ENCODE measurements at places on chromosomes 13 and 19. TPM values are rescaled to one million over a fixed set of nuclear protein-coding genes. Genes with fewer than 3 reads are reported as not detected.

DNA sequence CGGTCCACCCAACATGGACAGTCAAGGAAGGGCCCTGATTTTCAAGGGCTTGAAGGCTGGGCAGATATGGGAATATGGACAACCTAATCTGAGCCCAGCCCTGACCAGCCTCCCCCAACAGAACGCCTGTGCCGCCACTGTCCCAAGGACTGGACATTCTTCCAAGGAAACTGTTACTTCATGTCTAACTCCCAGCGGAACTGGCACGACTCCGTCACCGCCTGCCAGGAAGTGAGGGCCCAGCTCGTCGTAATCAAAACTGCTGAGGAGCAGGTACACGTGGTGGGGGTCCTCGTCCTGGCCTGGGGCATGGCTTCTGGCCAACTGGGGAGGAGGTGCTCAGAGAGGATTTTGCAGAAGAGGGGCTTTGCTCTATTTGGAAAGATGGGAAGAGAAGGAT is 3.5 kb downstream of the CLEC4M start:
- H3K4me3 ChIP-seq, result no peak overlapping the region
- H3K27me3 ChIP-seq, result peaks cover 52% of the 10 kb centered on the region
- no peak overlapping the region for H3K27ac ChIP-seq
- H3K36me3 ChIP-seq, result no peaks in the 10 kb centered on the region

The FFAR2 gene
- not detected for total RNA-seq

DNA sequence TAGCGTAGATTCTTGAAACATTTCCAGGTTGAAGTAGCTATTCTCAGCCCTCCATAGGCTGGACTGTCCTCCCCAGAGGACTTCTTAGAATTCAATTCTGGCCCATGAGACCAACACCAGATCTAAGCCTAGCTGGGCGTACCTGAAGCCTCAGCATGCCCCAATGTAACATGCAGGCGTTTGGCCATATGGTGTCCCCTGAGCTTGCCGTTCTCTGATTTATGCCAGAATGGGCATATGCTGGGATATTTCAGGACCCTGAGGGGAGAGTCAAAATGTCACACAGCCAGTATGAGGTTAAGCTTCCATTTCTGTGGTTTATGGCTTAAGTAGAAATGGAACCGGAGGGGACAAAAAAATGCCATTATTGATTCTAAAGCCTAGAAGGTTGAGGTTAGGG is 317.7 kb upstream of the OBI1 start:
- H3K4me1 ChIP-seq, result no peaks in the 10 kb centered on the region
- no peak overlapping the region for H3K27ac ChIP-seq
- peaks cover 34% of the 10 kb centered on the region for H3K27me3 ChIP-seq
- H3K36me3 ChIP-seq, result no peaks in the 10 kb centered on the region
- no peak for DNase-seq

The GPR12 gene
- total RNA-seq, result 0.14 TPM

DNA sequence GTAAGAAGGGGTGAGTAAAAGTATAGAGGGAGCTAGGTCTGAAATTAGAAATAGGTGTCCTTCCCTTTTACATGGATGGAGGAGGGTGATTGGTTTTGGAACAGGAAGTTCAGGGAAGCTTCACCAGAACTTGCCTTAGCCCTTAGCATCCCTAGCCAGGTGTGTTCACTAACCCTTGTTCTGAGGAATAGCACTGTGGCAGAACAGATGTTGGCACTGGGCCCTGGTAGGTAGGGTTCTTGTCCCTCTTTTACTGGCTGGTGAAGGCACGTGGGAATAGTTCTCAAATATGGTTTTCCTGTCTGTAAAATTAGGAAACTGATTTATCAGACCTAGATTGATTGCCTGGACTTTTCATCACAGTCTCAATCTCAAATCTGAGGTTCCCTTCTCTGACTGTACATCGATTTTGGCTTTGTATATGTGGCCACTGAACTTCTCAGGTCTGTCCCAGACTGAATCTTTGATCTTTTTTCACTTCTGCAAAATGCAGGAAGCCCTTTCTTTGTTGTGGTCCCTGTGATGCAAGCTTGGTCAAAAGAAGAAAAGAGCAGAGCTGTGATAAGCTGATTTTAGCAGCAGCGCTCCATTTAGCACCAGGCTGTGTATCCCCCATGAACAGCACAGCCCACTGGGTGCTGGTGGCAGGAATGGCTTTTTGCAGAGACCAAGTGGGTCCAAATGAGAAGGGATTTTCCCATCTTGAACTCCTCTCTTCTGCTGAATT is 86.2 kb upstream of the HTR2A start:
- H3K27me3 ChIP-seq, result no peaks in the 10 kb centered on the region
- H3K4me3 ChIP-seq, result no peak overlapping the region
- H3K27ac ChIP-seq, result no peak overlapping the region
- DNase-seq, result no peak
- H3K36me3 ChIP-seq, result no peaks in the 10 kb centered on the region
- H3K4me1 ChIP-seq, result peaks cover 4% of the 10 kb centered on the region

DNA sequence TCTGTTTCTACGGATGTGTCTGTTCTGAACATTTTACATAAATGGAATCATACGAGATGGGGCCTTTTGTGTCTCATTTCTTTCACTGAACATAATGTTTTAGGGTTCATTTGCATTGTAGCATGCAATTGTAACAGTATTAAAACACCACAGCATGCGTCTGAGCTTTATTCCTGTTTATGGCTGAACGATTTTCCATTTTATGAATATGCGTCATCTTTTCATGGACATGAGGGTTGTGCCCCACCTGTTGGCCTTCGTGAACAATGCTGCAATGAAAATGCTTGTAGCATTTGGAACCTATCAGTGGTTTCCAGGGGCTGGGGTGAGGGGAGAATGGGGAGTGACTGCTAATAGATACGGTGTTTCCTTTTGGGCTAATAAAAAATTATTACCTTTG is 5.1 kb downstream of the OR10H1 start:
- no peaks in the 10 kb centered on the region for H3K4me1 ChIP-seq
- no peaks in the 10 kb centered on the region for H3K27me3 ChIP-seq
- H3K27ac ChIP-seq, result no peak overlapping the region
- DNase-seq, result no peak
- H3K4me3 ChIP-seq, result no peak overlapping the region
- H3K36me3 ChIP-seq, result peaks cover 4% of the 10 kb centered on the region

GRCh38 chr19:53865918-53866864 is 1.5 kb upstream of the MYADM start:
- DNase-seq, result peak; percentile 46
- peaks cover 35% of the 10 kb centered on the region for H3K27me3 ChIP-seq
- H3K4me3 ChIP-seq, result peak overlapping the region; percentile 91
- H3K36me3 ChIP-seq, result no peaks in the 10 kb centered on the region

The ZNF850 gene
- total RNA-seq, result 13.5 TPM

DNA sequence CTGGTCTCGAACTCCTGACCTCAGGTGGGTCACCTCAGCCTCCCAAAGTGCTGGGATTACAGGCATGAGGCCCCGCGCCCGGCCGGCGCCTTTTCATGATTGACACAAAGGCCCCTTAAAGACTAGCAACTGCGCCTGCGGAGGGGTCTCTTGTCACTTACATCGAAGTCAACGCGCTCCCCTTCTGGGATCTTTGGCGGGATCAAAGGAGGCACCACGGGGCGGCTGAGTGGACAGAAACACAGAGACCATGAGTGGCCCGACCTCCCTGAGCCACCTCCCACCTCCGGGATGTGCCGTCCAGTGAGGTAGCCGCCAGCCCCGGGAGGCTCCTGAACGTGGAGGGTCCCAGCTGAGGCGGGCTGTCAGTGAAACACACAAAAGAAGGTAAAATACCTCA is 7.3 kb downstream of the TNNT1 start:
- no peaks in the 10 kb centered on the region for H3K36me3 ChIP-seq
- H3K27ac ChIP-seq, result no peak overlapping the region
- DNase-seq, result no peak

GRCh38 chr19:42124386-42124901 is 7.8 kb downstream of the POU2F2 start:
- no peak for DNase-seq
- no peak overlapping the region for H3K27ac ChIP-seq
- H3K4me3 ChIP-seq, result no peak overlapping the region
- H3K4me1 ChIP-seq, result no peaks in the 10 kb centered on the region
- H3K27me3 ChIP-seq, result peaks cover 20% of the 10 kb centered on the region
- H3K36me3 ChIP-seq, result no peaks in the 10 kb centered on the region

DNA sequence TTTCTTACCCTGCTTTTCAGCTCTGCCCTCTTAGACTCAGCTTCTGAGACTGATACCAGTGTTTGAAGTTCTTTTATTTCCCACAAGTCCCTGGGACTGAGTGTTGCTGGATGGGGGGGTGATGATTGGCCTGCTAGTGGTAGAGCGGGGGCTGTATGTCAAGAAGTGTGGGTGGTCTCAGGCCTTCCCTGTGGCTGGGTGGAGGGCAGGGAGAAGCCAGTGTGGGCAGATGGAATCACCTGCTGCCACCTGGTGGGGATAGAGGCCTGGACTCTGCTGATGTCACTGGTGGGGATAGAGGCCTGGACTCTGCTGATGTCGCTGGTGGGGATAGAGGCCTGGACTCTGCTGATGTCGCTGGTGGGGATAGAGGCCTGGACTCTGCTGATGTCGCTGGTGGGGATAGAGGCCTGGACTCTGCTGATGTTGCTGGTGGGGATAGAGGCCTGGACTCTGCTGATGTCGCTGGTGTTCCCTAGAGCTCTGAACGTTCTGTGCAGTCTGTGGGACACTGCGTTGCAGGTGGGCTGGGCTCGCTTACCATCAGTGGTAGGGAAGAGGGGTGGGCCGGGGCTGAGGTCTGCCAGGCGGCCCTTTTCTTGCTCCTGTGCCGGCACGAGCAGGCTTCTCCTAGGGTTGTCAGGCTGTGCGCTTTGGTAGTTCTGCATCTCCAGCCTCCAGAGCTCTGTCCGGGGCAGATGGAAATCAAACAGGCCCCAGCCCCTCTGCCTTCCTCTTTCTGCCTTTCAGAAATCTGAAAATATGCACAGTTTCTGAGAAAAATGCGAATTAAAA is 101.3 kb downstream of the ARHGEF7 start:
- DNase-seq, result no peak
- H3K4me1 ChIP-seq, result peaks cover 61% of the 10 kb centered on the region
- H3K27ac ChIP-seq, result no peak overlapping the region
- peaks cover 4% of the 10 kb centered on the region for H3K36me3 ChIP-seq

GRCh38 chr13:80033286-80033685 is 307.6 kb downstream of the SPRY2 start:
- peaks cover 23% of the 10 kb centered on the region for H3K4me1 ChIP-seq
- no peaks in the 10 kb centered on the region for H3K27me3 ChIP-seq
- H3K27ac ChIP-seq, result no peak overlapping the region
- no peak overlapping the region for H3K4me3 ChIP-seq

DNA sequence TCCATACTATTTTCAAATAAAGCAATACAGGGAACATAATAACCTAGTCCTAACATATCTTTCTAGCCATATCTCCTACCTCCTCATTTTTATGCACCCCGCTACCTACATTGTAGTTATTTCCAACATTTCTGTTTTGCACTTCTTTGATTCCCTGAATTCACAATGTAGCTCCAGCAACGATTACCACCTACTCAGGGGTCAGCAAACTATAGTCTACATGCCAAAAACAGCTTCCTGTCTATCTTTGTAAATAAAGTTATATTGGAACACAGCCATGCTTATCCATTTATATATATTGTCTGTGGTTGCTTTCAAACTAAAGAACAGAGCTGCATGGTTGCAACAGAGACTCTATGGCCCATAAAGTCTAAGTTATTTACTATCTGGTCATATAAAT is 16.7 kb downstream of the MYCBP2 start:
- no peak for DNase-seq
- no peak overlapping the region for H3K4me3 ChIP-seq
- H3K36me3 ChIP-seq, result peaks cover 2% of the 10 kb centered on the region
- no peak overlapping the region for H3K27ac ChIP-seq
- peaks cover 44% of the 10 kb centered on the region for H3K4me1 ChIP-seq

DNA sequence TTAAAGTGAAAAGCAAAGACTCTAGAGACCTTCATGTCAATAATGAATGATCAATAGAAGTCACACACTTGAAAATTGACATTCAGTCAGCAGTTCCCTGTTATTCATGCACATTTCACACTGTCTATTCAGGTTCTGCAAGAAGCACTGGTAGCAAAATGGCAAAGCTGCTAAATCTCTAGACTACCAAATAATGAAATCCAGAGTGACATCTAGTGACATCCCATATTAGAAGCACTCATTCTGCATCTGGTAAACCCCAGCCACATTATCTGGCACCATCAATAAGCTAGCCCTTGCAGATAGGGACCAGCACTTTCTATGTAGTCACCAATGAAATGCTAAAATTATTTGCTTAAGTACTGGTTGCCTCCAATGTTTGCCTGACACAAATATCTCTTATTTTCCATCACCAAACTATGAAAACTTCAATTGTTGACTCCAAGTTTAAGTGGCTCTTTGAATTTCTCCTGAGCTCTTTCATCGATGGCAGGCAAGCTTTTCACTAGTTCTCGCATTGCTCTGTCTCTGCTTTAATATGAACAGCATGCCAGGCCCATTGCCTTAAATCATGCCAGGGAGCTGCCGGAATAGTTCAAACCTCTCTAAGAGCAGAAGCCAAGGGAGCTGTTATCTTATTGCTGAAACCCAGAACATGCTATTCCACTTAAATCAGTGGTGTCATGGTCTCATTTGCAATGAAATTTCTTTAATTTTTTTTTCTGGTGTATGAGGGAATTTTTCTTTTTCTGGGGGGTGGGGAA is 409.9 kb downstream of the MZT1 start:
- H3K27me3 ChIP-seq, result no peaks in the 10 kb centered on the region
- H3K4me1 ChIP-seq, result no peaks in the 10 kb centered on the region
- H3K4me3 ChIP-seq, result no peak overlapping the region
- H3K36me3 ChIP-seq, result no peaks in the 10 kb centered on the region
- DNase-seq, result no peak

The LILRA6 gene
- not detected for total RNA-seq

- no peaks in the 10 kb centered on the region for H3K36me3 ChIP-seq
- no peak for DNase-seq
- H3K4me1 ChIP-seq, result peaks cover 16% of the 10 kb centered on the region
- no peak overlapping the region for H3K4me3 ChIP-seq
- H3K27ac ChIP-seq, result no peak overlapping the region
These were observed 356.9 kb downstream of the DIAPH3 start for GRCh38 chr13:59806801-59807200.

The ZNF382 gene
- 24.7 TPM for total RNA-seq
